ENCODE measurements at places on chromosomes 12 and 14. TPM values are rescaled to one million over a fixed set of nuclear protein-coding genes. Genes with fewer than 3 reads are reported as not detected.

The TMEM229B gene
- 2.0 TPM for polyA plus RNA-seq

The POTEG gene
- polyA plus RNA-seq, result not detected

The ENDOU gene
- polyA plus RNA-seq, result not detected

The GSKIP gene
- polyA plus RNA-seq, result 184 TPM

The PRORP gene
- polyA plus RNA-seq, result 19.1 TPM

The AKAP5 gene
- 0.28 TPM for polyA plus RNA-seq

The SCNN1A gene
- polyA plus RNA-seq, result not detected

The DLK1 gene
- polyA plus RNA-seq, result not detected
